ENCODE measurements at places on chromosomes 4 and X.
A peak's percentile ranks its signal among the peaks of the same experiment; 100 is the strongest.

DNA sequence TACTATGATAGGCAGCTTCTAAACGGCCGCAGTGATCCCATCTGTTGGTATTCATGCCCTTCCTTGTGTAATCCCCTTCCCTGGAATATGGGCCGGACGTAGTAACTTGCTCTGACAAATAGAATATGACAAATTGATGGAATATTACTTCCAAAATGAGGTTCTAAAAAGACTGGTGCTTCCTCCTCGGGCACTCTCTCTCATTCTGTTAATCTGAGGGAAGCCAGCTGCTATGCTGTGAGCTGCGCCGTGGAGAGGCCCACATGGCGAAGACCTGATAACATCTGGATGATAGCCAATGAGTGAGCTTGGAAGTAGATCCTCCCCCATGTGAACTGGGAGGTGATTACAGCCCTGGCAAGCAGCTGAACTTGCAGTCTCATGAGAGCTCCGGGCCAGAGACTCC, 27.2 kb upstream of the SLC25A4 start:
- DNase-seq = no peak

DNA sequence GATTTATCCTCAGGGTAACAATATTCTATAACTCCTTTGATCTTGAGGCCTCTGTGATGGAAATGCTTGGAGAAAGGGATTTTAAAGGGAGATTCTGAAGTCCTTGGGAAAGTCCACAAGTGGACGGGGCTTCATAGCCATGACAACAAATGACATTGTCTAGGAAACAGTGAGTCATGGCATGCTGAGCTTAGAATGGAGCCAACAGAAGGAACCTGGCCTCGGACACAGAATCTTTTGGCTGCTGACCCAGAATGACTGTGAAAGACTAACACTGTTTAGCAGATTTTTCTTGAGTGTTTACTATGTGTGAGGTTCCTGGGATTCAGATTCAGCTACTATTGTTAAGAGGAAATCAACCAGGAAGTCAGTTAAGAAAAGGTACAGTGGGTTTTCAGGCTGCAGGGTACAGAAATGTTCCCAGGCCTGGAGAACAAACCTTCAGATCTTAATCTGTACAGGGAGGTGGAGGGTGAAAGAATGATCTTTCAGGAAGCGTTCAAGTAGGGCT, 18.1 kb upstream of the CXCL2 start:
- no peak for DNase-seq

DNA sequence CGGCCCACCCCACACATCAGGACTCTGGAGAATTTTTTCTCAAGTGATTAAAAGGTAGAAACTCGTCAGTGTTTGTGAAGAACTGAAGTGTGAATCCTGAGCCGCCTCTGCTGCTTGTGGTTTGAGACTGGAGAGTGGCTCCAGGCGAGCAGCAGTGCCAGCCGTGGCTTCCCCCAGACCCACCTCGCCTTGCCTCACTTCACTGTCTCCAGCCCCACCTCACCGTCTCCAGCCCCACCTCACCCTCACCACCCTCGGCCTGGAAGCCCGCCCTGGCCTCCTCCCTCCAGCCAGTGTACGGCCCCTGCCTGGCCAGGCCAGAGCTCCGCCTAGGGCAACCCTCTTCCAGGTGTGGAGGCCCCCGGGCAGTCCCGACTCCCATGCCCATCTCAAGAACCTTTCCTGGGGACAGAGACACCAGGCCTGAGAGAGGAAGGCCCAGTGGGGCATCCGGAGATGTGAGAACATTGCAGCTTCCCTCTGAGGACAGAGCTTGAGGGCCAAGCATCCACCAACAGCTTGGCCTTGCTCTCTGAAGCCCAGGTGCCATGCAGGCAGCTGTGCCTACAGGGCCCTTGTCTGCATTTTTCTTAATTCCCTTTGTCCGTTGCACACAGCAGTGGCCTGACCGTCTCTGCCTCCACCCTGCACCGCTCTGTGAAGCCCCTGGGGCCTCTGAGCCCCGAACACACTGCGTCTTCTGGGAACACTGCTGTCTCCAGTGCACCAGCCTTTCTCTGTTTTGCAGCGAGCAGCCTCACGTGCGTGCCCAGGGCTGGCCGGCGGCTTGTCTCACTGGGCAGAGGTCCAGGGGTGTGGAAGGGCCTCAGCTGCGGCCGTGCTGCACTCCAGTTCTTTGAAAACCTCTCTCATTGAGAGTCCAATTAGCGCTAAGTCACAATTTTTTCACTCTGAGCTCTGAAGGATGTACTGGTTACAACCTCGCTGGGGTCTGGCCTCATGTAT, 13.8 kb downstream of the SH3BP2 start:
- DNase-seq = no peak

- no peak for DNase-seq
These were observed 557.6 kb upstream of the DIPK2B start for GRCh38 chrX:45758319-45758718.

- no peak for DNase-seq
These were observed 47.7 kb upstream of the MGST2 start for GRCh38 chr4:139617702-139618490.

- DNase-seq = no peak
These were observed 936 bp downstream of the TMEM144 start for GRCh38 chr4:158211222-158211621.

- peak; percentile 2 for DNase-seq
These were observed 14.5 kb upstream of the TXLNG start for GRCh38 chrX:16771483-16772398.

DNA sequence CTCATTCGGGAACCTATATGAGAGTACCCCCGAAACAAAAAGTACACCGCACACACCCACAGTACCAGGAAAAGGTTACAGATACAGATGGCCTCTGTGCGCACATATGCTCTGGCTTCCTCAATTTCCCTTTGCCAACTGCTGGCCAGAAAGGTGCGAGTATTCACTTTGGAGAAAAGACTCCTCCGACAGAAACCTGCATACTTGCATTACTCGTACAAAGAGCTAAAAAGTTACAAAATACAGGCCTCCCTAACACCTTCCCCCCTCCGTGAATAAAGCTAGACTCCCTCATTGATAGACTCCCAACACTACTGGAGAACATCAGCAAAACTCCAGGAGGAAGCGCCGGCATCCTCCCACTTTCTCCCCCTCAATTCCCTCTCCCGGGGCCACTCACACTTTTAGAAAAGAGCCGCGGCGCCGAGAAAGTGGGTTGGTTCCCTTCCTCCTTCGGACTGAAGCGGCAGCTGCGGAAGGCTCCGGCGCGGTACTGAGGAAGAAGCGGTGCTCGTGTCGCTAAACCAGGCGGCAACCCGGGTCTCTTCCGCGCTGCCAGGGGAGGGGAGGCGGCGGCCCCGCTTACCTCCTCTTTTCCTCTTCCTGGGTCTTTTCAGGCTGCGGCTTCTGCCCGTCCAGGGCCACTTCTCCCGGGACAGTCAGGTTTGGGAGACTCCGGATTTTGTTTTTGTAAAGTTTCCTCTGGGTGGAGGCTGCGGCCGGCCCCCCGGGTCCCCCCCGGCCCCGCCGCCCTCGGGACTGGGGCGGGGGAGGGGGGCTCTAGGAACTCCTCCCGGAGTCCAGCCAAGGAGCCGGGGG, 1.1 kb downstream of the FBXW7 start:
- peak; percentile 62 for DNase-seq

DNA sequence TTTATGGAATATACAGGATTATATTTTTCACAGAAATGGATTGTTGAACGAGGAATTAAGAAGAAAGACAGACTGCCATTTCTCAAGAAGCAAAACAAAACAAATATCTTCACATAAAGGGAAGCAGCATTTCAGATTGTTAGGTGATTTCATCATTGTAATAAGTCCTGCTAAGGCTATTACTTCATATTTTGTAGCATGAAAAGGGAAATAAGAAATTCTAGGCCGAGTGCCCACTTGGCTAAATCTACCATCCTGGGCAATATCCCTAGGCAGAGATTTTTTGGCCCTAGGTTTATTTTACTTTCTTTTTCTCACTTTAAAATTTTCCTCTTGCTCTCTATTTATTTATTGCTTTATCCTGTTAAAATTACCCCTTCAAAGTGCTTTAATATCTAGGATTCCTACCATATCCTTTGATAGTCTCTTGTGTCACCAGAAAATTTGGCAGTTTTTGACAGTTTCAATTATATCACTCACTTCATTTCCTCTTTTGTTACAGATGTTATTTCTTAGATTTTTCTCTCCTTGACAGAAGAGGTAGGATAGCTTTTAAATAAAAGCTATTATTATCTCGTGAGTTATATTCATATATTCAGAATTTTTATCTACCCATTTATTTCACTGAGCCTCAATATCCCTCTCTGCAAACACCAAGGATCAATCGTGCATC, 142.3 kb downstream of the PDGFC start:
- DNase-seq = no peak

- DNase-seq = no peak
These were observed 30.4 kb downstream of the TAF1 start for GRCh38 chrX:71396576-71396975.

DNA sequence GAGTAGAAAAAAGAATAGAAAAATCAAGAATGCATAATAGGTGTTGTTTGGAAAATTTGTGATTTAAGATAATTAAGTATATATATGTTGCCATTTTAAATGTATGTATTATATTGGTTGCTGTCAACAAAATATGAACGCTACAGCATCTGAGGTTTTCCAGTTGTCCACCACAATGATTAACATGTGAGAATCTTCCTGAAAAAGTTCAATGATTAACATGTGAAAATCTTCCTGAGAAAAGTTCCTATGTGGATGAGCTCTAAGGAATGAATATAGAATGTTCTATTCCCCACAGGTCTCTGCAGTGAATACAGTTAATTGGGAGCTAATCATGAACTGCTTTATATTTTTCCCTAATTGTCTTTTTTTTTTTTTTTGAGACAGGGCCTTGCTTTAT, 214.7 kb downstream of the CBR4 start:
- no peak for DNase-seq

DNA sequence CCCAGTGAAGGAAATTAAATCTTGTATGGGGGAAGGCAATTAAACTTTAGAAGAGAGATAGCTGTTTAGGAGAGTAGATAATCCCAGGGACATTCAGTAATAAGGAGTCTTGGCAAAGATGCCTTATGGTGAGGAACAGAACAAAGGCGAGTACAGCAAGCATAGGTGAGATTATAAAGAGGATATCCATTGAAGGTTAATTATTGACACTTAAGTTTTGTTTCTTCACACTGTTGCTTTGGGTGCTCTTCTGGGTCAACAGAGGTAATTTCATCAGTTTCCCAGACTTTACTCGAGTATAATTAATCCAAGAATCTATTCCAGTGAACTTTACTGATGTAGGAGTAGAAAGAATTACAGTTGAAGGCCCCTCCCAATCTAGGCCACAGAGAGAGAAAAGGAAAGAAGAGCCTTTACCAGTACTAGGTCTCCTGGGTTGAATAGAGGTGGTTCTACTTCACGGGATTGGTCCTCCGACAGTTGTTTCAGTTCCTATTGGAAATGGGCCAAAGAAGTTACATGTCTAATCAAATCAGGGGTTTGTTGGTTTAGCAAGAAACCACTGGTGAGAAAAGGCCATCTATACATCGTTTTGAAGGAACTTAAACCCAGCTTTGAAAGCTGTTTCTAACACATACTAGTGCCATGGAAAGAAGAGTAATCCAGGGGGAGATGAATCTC, 27.2 kb downstream of the EPGN start:
- DNase-seq = no peak

DNA sequence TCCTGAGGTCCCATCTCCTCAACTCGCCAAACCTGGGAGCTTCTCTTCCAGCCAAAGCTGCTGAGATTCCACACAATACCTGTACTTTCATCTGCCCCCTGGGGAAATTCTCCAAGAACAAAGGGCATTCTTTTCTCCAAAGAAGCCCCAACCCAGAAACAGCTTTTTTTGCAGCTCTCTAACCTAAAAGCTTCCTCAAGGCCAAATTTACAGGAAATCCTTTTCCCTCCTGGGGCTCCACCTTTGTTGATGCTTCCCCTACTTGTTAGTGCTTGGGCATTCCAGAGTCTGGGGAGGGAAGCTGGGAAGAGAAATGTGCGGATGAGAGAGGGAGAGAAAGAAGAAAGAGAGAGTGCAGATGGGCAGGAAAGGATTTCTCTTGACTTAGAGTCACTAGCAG, 24.3 kb downstream of the ZBTB33 start:
- DNase-seq = no peak

DNA sequence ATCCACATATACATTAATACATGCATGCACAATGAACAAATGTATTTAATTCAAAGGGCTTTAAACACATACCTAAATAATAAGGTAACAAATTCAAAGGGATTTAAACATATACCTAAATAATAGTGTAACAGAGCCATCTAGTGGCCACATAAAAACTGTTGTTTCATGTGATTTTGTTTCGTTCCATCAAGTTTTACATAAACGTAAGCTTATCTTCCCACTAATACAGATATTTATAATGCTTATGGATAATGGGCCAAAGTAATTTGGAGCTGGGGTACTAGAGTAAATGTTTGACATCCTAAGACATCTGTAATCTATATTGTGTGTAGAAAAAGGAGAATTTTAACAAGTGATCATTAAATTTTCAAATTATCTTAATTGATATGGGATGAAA, 82.3 kb downstream of the PRSS12 start:
- no peak for DNase-seq

DNA sequence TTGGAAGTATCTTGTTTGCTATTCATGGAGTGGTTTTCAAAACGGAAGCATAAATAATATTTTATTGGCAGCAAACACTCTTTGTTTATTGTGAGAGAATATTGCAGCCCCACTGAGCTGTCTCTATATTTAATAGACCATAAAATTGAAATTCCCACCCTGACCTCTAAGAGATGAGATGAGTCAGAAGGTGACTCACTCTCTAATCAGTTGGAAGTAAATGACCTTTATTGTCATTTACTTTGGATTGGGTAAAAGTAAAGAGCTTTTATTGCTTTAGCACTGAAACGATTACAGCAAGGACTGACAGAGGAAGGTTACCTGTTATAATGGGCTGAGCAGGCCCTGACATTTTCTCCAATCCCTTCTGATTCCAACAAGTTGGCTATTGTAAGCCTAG, 55.0 kb downstream of the SYTL5 start:
- no peak for DNase-seq

GRCh38 chr4:163217505-163217904, 50.8 kb upstream of the NAF1 start:
- DNase-seq = no peak

GRCh38 chrX:32778965-32779364, 432.4 kb downstream of the DMD start:
- no peak for DNase-seq

DNA sequence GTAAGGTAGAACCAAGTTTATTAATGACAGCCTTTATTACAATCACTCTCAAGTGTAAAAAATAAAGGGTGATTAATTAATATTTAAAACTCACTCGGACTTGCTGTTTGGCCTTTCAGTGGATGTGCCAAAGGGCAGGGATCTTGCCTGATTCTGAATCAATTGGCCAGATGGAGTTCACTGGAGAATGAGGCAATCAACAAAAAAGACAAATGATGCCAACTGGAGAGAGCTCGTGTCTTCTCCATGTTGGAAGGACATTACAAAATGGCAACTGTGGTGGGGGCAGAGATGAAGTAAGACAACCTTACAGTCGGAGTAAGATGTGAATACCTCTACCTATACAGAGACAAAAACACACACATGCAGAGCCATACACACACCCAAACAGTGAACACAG, 188.0 kb downstream of the TSPAN5 start:
- no peak for DNase-seq

GRCh38 chrX:121858867-121859647, 811.6 kb downstream of the GLUD2 start:
- no peak for DNase-seq

Measured in endothelial cell (in vitro differentiated cells).